Stimulated activated CD8-positive, alpha-beta memory T cell treated with anti-CD3 and anti-CD28 coated beads, Interleukin-12 subunit alpha, Interleukin-12 subunit beta, amount 100 ng/mL, for 1 hour (primary cell): ENCODE measurements at places on chromosomes 7 and 10.

GRCh38 chr10:74669210-74669609 lies 157.2 kb upstream of the KAT6B start:
- DNase-seq: no peak

DNA sequence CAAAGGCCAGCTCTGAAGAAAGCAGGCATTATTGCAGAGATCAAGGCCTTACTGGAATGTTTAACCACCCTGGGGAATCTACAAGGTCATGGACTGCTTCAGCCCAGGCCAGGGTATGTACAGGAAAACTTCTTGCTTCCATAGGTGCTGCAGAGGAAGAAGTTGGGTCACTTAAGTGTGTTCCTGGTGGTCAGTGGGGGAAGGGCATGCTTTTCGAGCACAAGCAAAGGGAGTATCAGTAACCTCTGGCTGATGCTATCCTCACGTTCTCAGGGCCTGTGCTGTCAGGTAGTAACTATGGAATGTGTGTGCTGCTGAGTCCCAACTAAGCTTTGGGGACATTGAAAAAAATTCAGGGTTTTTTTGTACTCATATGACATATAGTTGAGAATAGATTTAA lies 234.0 kb upstream of the SP4 start:
- DNase-seq: no peak

- DNase-seq: no peak
Measured at GRCh38 chr7:144384071-144384470, 19.4 kb downstream of the NOBOX start.

DNA sequence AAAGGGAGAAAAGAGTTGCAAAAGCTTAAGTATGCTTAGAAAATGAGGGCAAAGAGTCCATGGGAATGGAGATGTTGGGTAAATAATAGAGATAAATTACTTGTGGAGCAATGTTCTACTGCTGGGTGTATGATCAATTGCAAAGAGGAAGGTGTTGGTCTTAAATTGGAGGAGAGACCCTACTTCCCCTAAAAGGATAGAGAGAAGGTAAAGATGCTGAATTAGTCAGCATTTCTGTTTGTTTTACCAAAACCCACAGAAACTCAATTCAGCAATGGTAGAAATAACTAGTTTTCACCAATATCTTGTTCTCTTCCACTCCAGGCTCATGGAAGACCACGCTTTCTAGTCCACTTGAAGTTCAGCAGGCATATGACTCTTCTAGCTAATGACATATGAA lies 32.1 kb downstream of the ASB4 start:
- DNase-seq: no peak

GRCh38 chr7:73544678-73545077 lies 12.8 kb downstream of the BCL7B start:
- DNase-seq: no peak

DNA sequence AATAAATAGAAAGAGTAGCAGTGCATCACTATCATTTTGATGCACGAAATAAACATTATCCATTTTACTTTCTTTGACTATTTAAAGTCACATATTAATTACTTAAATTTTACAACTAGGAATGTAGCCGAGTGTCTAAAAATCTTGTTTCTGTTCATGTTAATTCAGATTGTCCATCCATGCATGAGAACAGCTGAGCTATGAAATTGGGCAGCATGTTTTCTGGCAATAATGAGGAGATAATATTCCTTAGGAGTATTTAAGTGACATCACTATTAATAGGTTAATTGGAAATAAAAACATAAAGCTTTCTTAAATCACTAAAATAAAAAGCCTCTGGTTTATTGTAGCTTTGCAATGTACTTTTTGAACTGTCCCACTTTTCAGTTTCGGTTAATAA lies 293.8 kb downstream of the PHTF2 start:
- no peak for DNase-seq

GRCh38 chr10:106083572-106083971 lies 1080.9 kb downstream of the SORCS1 start:
- no peak for DNase-seq

- DNase-seq: no peak
Measured at GRCh38 chr10:25455980-25456567, 281.3 kb downstream of the GPR158 start.

- no peak for DNase-seq
Measured at GRCh38 chr10:93299606-93300287, 182.4 kb downstream of the MYOF start.
